Hematopoietic multipotent progenitor cell (in vitro differentiated cells): ENCODE measurements at places on chromosomes 7 and 10. TPM values are rescaled to one million over a fixed set of nuclear protein-coding genes. Genes with fewer than 3 reads are reported as not detected.
A peak's percentile ranks its signal among the peaks of the same experiment; 100 is the strongest.

- DNase-seq = no peak
These were observed 1.4 kb downstream of the WNT16 start for GRCh38 chr7:121330053-121330833.

DNA sequence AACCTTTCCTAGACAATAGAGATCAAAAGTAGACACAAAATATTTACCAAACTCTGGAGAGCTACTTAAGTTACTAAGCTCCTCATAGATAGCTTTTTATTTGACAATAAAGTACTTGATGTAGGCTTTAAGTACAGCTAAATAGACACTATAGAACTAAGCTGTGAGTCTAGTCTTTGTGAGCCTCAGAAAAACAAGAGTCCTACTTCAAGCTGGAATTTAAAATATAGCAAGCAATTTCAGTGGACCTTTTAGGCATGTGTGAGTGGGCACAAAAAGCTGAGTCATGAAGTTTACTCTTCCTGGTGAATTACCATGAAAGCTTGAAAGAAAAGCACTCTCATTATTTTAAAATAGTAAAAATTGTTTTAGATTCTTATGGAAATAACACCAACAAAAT lies 76.1 kb downstream of the ADD3 start:
- no peak for DNase-seq

- peak; percentile 1 for DNase-seq
These were observed 152.0 kb downstream of the MACC1 start for GRCh38 chr7:20064974-20065862.

The TFPI2 gene
- 0.81 TPM for total RNA-seq

- DNase-seq = no peak
These were observed 19.0 kb downstream of the LRRC27 start for GRCh38 chr10:132350946-132351345.

The CPN1 gene
- total RNA-seq = not detected

GRCh38 chr7:104179178-104179577 lies 28.6 kb downstream of the ORC5 start:
- no peak for DNase-seq

DNA sequence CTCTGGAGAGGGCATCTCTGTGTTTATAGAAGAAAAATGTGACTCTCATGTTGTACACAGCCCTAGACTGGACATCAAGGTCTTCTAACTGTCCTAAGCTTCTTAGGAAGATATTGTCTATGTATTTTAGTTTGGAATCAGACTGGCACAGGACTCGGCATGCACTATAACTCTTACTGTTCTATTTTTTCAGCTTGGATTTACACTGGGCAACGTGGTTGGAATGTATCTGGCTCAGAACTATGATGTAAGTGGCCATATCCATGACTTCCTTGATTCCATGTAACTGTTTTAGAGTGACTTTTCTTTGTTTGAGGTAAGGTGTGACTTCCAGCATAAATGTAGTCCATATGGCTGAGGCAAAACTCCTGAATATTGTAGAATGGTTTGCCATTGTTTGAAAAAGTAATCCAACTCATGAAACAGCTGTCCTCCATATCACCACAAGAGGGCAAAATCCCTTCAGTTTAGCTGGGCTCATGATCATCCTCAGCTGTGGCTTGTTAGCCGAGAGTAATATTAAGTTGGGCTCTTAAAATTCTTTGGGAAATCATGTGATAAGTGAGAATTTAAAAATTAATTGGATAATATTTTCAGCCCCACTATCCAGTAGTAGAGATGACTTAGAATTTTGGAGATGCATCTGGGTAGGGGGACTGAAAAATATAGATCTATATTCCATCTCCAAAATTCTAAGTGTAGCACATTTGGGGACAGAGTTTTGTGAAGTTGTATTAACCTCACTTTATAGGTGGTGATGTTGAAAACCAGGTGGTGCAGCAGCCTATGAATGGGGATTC lies 10.4 kb downstream of the STMP1 start:
- DNase-seq = no peak

GRCh38 chr10:93458821-93459257 lies 23.3 kb downstream of the MYOF start:
- DNase-seq = no peak

The ADIRF gene
- total RNA-seq = not detected

GRCh38 chr7:136030867-136031318 lies 53.7 kb upstream of the MTPN start:
- DNase-seq = no peak

GRCh38 chr10:96639899-96640298 lies 53.1 kb upstream of the TM9SF3 start:
- no peak for DNase-seq

The KLLN gene
- total RNA-seq = 2.2 TPM

The ASIC3 gene
- 0.54 TPM for total RNA-seq

DNA sequence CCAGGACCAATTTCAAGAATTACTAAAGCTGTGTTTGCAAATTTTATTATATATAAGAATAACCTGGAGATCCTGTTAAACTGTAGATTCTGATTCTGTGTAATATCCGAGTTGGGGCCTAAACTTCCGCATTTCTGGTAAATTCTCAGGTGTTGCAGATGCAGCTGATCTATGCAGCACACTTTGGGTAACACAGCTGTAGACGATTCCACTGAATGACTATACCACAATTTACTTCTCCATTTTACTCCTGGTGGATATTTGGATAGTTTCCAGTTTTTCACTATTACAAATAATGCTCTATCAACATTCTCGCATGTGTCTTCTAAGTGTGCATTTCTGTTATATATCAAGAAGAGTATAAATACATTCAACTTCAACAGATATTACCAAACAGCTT lies 7.5 kb downstream of the GDI2 start:
- DNase-seq = no peak

The HSPA12A gene
- 0.54 TPM for total RNA-seq

DNA sequence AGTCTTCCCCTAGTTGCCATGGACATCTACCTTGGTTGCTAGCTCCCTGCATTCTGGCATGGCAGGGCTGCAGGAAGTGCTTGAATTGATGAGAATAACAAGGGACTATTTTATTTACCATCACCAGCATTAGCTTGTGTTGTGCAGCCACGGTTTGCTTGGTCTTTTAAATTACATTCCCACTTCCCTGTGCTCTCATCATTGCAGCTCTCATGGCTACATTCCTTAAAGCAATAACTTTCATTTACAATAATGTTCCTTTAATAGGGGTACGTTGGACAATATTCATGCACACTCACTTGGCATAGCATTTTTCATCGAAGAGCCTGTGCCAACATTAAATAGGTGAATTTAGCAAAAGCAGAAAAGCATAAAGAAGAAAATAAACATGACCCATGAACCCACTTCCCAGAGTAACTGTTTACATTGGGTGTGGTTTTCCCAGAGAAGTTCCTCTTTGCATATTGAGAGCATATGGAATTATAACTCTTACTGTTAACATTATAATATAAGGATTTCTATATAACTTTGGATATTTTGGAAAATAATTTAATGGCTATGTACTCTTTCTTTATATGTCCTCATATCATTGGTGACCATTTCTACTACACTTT lies 113.2 kb upstream of the VWC2 start:
- no peak for DNase-seq

GRCh38 chr7:55775051-55775420 lies 87.5 kb downstream of the SEPTIN14 start:
- DNase-seq = no peak

DNA sequence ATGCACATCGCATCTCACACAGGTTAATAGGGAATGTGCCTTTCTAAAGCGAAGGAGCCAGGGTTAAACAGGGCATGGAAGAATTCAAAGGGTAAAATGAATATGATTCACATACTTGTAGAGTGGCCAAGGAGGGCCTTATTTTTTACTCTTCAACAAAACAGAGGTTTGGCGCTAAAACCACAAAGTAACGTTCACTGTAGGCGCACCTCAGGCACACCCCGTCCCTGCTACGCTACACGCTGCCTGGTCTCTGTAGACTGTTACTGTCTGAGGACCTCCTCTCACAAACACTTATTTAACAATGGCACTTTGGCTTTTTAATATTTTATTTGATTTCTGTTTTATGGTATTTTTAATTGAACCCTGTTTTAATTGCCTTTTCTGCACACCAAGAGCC lies 462.1 kb upstream of the GALNT17 start:
- no peak for DNase-seq

The SCIN gene
- under 0.01 TPM for total RNA-seq

The CALML5 gene
- total RNA-seq = not detected

- DNase-seq = no peak
These were observed 244.5 kb upstream of the ETV1 start for GRCh38 chr7:14233868-14234369.

The ZPBP gene
- 0.81 TPM for total RNA-seq

The ITGA8 gene
- total RNA-seq = not detected

- no peak for DNase-seq
These were observed 14.6 kb downstream of the SFRP4 start for GRCh38 chr7:37901890-37902524.

The FAM241B gene
- 1.3 TPM for total RNA-seq

- DNase-seq = no peak
These were observed 111.5 kb upstream of the SVIL start for GRCh38 chr10:29746080-29746797.

DNA sequence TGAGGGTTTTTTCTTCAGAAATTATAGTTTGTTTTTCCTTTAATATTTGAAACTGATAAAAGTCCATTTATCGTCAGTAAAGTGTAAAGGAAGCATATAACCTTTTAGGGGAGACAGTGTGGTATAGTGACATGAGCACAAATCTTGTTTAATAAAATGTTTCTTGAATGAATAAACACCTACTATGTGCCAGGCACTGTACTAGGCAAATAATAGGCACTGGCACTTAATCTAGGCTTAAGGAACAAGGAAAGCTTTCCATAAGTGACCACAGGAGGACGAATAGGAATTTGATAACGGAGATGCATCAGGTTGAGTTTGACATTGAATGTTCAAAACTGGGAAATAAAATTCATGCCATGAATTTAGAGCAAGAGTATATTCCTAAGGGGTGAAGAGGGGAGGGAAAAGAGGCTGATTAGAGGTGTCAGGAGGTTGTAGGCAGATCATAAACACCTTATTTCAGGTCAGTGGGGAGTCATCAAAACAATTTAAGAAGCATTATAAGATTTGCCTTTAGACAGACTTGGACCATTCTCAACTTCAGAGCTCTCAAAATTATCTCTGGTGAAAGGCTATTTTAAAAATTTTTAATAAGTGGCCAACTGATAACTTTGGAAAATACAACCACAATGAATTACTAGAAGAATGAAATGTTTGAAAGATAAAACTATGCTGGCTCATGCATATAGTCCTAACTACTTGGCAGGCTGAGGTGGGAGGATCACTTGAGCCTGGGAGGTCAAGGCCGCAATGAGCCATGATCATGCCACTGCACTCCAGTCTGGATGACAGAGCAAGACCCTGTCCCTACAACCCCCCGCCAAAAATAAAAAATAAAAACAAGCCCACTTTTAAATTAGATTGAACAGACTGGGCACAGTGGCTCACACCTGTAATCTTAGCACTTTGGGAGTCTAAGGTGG lies 22.4 kb downstream of the RALA start:
- no peak for DNase-seq

- no peak for DNase-seq
These were observed 13.9 kb downstream of the ZNF488 start for GRCh38 chr10:47370015-47370767.

DNA sequence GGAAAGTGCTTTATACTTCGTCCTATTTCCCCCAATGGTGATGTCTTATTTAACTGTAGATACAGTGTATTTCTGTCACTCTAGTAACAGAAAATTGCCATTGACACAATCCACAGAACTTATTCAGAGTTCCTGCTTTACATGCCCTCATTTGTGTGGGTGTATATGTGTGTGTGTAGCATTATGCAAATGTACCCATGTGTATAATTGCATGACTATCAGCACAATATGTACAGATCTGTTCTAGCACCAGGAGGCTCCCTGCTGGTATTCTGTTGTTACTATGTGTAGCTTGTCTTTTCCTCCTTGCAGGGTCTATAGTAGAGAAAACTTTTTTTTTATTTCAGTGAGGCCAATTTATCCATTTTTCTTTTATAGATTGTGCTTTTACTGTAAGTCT lies 16.5 kb downstream of the CYP3A43 start:
- DNase-seq = no peak

GRCh38 chr7:94972296-94972695 lies 64.9 kb downstream of the PPP1R9A start:
- DNase-seq = no peak

The ASAH2 gene
- under 0.01 TPM for total RNA-seq

DNA sequence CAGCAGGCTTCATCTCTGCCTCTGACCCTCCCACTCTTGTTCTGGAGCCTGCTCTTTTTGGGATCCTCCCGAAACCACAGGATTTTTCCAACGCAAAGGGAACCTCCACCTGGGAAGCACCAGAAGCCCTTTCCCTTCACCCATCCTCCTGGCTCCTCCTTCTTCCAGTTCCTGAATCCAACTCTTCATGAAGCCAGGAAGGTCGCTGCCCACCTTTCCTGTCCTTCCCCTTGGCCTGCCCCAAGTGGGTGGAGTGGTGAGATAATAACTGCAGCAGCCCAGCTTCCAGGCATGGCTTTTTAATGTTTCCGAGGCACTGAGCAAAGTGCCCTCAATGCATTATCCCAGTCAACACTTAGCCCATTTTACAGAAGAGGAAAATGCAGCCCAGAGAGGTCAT lies 70.8 kb upstream of the EEPD1 start:
- no peak for DNase-seq

The FERD3L gene
- total RNA-seq = not detected

- DNase-seq = no peak
These were observed 51.6 kb upstream of the LAMB1 start for GRCh38 chr7:108054537-108054936.

GRCh38 chr7:48094861-48095293 lies 5.8 kb downstream of the UPP1 start:
- no peak for DNase-seq

The PON3 gene
- under 0.01 TPM for total RNA-seq

- DNase-seq = no peak
These were observed 223.1 kb downstream of the CHCHD3 start for GRCh38 chr7:132858760-132859159.

DNA sequence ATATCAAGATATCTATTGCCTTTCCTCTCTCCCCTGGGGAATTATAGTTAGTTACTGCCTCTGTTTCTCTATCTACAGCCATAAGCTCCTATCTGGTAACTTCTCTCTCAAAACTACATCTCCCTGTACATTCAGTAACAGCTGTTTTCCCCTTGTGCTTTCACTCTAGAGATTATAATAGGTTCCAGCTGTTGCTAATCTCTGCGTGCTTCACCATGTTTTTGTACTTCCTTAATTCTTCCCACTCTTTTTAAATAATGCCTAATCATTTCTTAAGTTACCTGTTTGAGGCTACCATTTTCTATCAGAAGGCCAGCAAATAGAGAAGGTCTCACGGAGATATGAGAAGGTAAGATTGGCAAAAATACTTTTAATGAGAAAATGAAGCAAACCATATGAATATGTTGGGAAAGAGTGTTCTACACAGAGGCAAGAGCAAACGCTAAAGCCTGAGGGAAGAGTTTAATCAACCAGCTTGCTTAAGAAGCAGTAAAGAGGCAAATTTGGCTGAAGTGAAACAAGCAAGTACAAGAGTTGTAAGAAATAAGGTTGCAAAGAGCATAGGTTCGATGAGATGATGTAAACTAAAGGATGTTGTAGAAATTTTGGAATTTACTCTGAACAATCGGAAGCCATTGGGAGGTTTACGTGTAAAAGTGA lies 101.9 kb upstream of the HGF start:
- no peak for DNase-seq

The GOLGA7B gene
- total RNA-seq = under 0.01 TPM

- no peak for DNase-seq
These were observed 6.0 kb downstream of the CCDC186 start for GRCh38 chr10:114167985-114168384.

The WDR86 gene
- 1.1 TPM for total RNA-seq

The GLRX3 gene
- total RNA-seq = 17.2 TPM

The ACSL5 gene
- total RNA-seq = 27.5 TPM

- no peak for DNase-seq
These were observed 525 bp downstream of the UBE2D4 start for GRCh38 chr7:43926798-43927123.
